ENCODE measurements at places on chromosomes 7 and 10.

GRCh38 chr10:129098517-129098916, 368.5 kb upstream of the MGMT start:
- DNase-seq, result no peak

DNA sequence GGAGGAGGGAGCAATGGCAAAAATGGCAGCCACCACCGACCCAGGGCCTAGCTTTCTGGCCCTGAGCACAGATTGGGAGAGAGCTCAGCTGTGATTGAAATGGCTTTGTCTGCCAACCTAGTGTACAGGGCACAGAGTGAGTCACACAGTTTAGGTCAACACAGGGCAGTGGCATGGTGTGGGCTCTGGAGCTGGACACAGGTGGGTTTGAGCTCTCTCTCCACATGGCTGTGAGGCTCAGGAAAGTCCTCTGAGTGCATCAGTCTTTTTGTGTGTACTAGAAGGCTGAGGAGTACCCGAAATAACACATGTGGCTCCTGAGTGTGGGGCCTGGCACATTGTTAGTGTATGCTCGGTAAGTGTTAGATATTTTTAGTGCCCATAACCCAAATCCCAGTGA, 60.2 kb upstream of the LOXL4 start:
- DNase-seq, result no peak

DNA sequence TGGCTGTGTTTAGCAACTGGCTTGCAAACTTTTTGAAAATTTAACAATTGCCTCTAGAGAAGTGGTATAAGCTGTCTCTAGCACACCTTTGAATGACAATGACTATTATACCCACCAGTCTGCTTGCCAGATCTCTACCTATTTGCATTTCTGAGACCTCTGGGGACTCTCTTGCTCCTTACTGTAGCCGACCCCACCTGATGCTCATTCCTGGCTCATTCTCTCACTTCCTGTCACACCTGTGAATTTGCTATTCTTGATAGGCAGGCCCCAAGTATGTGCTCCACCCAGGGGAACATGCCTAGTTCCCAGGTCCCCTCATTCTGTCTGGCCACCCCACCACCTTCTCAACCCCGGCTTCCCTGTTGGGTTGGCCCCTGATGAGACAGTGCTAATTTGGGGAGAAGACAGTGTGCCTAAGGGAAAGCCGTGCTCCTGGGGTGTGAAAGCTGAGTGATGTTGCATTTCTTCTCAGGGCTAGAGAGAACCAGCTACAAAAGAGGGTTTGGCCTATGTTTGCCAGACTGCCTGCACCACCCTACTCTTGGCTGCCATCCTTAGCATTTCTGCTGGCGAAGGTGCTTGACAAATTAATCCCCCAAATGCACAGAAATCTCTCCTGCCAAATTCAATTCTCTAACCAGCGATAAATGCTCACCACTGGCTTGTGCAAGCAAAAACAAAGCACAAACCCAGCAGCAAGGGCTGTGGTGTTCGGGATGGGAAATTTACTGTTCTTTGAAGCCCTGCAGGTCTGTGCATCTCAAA, 138.2 kb downstream of the RPS24 start:
- DNase-seq, result no peak

DNA sequence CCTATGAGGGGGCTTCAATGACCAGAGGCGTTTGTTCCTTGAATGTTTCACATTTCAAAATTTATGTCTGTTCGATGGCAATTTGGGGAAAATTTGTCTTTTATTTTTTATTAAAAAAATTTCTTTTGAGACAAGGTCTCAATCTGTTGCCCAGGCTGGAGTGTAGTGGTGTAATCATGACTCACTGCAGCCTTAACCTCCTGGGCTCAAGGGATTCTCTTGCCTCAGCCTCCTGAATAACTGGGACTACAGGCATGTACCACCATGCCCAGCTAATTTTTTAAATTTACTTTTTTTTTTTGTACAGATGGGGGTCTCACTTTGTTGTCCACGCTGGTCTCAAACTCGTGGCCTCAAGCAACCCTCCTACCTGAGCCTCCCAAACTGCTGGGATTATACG, 39.7 kb downstream of the OTUD1 start:
- no peak for DNase-seq

DNA sequence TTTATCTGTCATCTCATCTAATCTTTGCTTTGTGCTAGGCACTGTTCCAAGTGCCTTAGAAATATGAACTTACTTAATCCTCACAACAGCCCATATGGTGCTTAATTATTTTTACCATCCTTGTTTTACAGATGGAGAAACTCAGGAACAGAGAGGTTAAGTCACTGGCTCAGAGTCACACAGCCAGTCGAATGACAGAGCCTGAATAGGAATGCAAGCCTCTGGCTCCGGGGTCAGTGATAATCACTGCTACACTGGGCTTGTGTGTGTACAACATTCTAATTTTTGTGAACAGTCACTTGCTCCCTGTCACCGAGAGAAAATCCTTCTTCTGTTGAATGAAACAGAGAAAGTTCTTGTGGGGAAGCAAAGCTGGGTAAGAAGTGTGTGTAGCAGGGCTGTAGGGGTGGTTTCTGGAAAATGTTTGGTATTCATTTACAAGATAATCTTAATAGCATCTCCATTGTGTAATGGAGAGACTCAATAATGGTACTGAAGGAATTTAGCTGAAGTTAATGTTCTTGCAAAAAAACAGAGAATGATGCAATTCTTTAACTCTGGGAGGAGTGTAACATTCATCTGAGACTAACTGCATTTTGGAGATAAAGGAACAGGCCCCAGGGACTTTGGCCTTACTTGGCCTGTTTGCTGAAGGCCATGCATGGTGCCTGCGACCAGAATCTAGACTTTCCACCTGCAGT, 290.6 kb downstream of the FRMD4A start:
- DNase-seq, result no peak

DNA sequence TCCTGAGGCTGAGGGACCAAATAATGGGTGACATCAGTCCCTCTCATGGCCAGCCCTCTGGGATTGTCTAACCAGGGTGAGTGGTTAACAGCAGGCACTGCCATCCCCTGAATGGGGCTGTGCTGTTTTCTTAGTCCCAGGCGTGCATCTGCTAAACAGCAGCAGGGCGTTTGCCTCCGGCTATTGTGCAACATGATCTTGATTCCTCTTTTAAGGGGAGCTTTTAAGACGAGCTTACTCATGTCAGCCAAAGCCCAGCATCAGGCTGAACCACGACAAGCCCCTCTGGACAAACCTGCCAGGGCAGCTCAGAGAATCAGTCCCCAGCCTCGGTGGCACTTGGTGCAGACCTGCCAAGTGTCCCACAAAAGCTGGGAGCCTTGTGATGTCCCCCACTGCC, 16.2 kb upstream of the IGFBP3 start:
- DNase-seq, result no peak

- DNase-seq, result peak; percentile 57
These were observed 106.4 kb downstream of the ZRANB1 start for GRCh38 chr10:125048094-125048864.

DNA sequence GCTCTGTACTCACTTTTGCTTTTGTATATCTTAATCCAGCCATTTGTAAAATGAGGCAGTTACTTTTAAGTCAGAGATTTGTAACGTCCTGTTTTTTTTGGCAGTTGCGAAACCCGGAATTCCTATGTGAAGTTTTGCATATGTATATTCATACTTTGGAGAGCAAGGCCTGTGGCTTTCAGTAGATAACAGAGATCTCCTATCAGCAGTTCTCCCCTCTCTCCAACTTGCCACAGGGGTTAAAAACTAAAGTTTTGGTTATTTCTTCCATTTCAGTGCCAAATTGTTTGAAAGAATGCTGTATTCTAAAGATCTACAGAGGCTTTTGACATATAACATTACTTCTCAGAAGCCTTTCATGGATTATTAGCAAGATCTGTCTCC, 102.4 kb downstream of the EXOC4 start:
- no peak for DNase-seq

DNA sequence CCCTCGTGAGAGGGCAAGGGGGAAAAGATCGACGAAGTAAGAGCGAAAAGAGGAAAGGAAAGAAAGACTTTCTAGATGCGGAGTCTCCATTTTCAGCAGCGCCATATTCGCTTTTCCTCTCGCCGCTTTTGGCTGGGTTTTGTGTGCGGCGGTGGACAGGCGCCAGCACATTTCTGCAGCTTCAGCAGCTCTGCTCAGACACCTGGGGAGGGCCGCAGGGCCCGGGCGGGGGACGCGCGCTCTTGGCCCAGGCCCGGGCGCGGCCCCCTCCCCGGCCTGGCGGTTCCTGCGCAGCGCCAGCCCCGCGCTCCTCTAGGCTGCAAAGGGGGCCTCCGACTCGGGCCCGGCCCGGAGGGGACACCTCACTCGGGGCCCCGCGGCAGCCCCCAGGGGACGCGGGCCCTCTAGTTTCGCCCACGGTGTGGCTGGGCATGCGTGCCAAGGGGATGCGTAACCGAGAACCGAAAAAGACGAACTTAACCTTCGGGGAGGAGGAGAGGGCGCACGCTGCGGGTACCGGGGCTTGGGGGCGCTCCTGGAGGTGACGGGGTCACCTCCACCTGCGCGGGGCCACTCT, 34.5 kb upstream of the EBLN1 start:
- DNase-seq, result peak; percentile 19

DNA sequence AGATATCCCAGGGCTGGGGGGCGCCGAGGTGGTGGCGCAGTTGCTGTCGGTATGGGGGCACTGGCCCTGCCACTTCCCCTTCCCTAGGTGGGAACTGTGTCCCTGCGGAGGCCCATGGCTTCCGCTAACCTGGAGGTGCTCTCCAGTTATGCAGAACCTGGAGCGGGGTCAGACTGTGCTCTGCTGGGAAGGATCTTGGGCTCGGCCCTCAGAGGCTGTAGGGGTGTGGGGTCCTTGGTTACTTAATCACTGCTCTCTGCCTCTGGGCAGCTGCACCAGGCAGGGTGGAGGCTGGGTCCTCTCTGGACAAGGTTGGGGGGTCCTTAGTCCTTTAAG, 2.4 kb downstream of the BRI3 start:
- no peak for DNase-seq

DNA sequence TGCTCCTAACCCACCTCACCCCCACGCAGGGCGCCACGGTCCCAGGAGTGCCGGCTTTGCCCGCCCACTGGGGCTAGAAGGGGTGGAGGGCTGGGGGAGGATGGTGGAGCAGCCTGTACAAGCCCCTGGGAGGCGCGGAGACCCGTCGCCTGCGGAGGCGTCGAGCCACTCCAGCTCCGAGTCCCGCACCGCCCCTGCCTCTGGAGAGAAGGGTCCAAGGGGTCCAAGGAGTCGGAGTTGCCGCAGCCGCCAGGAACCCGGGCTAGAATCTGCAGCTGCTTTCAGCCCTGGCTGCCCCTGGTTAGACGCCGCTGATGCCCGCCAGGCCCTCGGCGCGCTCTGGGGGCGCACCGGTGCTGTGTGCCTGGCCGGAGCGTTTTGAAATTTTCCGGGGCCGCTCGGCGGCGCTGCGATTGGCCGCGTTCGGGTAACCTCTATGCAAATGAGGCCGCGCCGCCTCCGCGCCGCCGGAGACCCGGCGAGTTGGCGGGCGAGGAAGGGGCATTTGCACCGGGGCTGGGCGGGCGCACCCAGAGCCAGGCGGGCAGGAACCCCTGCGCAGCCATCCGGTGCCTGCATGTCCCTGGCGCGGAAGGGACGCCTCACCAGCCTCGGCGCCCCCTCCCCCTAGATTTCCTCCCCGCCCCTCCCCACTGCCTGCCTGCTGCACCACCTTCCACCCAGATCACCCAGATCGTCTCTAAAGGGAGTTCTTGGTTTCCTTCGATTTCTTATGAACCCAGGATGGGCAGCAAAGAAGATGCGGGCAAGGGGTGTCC, at the start of gene HMX2:
Gene HMX2, plus strand, starts transcription at position 502 of the 779 bp plus-strand sequence. Its CDS starts 243 bp downstream, at position 745.
- peak; percentile 36 for DNase-seq

GRCh38 chr10:131725581-131726069, 175.2 kb upstream of the PPP2R2D start:
- no peak for DNase-seq

GRCh38 chr10:34628174-34628796, 186.8 kb downstream of the PARD3 start:
- peak; percentile 2 for DNase-seq

GRCh38 chr10:128186959-128187787, 61.0 kb upstream of the MKI67 start:
- no peak for DNase-seq

DNA sequence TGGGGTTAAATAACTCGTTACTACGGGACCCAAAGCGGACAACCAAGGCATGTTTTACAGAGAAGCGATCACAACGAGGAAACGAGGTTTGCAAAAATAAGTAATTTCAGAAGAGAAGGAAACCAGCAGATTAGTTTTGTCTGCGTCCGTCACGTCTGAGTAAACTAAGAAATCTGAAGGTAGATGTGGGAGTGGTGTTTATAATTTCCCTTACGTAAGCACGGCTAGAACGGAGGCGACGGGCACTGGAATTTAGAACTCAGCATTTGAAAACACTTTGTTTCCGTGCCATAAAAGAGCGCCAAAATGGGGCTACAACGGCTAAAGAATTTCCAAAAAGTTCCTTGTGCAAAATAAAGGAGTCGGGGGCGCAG, 718 bp upstream of the UMAD1 start:
- no peak for DNase-seq
